Nucleus accumbens (tissue), 56 donors: ENCODE measurements at places on chromosomes 5 and 9.

GRCh38 chr9:131469951-131470350, 32.8 kb upstream of the POMT1 start:
- no peak for DNase-seq

DNA sequence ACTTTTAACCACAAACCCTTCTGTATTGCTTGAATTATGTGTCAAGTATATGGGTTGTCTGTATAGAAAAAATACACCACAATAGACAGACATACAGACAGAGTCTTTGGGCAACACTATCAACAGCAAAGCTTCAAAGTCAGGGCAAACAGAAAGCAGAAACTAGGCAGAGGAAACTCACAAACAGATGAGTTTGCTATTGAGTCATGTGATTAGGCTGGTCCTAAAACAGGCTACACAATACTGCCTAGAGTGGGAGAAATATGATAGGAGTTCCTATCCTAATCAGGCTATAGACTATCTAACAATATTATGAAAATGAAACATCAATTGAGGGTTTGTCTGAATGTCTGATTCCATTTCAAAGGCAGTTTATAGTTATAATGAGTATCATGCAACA, 156.4 kb downstream of the EDIL3 start:
- DNase-seq: no peak

DNA sequence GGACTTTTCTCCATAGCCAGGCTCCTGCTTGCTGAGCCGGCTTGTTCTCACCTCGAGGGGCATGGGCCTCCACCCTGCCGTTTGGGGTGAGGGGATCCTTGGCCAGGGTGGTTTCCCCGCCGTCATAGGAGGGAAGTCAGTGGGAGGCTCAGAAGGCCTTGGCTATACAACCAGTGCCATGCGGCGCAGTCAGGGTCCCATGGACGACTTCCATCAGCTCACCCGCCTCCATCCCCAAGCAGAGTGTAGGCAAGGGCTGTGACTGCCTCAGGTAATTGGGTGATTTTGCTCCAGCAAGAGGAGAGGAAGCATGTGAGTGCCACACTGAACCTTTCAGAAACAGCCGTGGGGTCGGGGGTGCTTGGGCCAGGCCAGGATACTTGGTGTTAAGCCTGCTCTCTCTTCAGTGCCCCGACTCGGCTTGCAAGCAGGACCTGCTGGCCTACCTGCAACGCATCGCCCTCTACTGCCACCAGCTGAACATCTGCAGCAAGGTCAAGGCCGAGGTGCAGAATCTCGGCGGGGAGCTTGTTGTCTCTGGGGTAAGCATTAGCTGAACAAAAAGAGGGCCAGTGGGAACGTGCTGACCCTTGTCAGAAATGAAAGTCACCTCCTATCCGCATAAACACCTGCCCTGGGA, 57.2 kb upstream of the LRRTM2 start:
- no peak for DNase-seq

DNA sequence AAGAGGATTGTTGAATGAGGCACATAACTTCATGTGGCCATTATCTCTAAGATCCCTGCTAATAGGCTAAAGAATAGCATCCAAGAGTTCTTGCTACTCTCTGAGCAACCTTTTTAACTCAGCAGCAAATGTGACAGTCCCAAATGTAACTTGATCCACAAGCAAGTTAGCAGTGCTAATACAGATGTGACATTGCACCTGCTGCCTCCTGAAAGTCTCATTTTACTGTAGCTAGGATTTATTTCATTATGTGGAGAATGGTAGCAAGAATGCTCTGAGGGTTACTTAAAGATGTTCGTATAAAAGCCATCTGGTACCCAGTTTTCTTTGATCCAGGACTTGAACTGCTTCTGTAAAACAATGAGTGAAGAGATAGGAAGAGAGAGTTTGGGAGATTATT, 45.8 kb downstream of the CDH10 start:
- no peak for DNase-seq

- no peak for DNase-seq
These were observed 825.5 kb downstream of the TLR4 start for GRCh38 chr9:118529624-118530214.

GRCh38 chr5:83172655-83173054, 95.3 kb downstream of the XRCC4 start:
- no peak for DNase-seq

- DNase-seq: peak; percentile 1
These were observed 637.7 kb downstream of the SEMA5A start for GRCh38 chr5:8908055-8908683.
